Stimulated activated CD4-positive, alpha-beta T cell treated with anti-CD3 and anti-CD28 coated beads, Interleukin-1b, Interleukin-23, amount 100 ng/mL, for 24 hours (primary cell): ENCODE measurements at places on chromosomes 13 and 19.

GRCh38 chr19:49637821-49638738 is 1.9 kb downstream of the RRAS start:
- DNase-seq, result no peak

GRCh38 chr19:48741129-48741999 is 954 bp upstream of the RASIP1 start:
- DNase-seq, result no peak

GRCh38 chr13:78958006-78958405 is 299.1 kb upstream of the OBI1 start:
- no peak for DNase-seq

- no peak for DNase-seq
These were observed 295.9 kb downstream of the GPC6 start for GRCh38 chr13:93522501-93522900.

DNA sequence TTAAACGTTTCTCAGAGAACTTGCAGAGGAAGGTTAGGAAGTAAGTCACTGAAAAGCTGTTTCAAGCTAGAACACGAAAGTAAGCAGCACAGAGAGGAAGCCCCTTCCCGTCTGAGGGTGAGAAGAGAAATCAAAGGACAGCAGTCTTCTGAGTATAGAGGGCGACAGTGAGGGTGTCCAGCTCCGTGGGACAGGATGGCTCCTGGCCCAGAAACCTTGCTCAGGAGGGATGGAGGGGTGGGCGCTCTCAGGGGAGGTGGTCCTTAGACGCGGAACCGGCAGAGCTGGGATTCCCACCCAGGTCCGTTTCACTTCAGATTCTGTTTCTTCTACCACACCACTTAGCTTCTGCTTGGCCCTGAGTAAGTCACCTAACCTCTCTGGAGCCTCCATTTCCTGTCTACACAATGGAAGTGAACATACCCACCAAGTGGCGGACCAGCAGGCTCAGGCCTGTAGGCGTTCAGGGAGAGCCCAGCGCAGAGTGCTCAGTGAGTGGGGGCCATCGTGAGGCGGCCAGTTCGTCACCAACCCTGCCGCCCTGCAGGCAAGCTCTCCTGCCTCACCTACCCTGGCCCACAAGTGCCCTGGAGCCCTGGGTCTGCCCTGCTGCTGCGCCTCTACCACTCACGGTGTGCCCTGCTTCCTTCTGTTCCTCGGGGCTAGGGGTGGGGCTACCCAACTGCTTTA is 5.5 kb upstream of the RSPH6A start:
- no peak for DNase-seq

GRCh38 chr13:26459276-26460131 is 98.0 kb upstream of the WASF3 start:
- DNase-seq, result no peak

DNA sequence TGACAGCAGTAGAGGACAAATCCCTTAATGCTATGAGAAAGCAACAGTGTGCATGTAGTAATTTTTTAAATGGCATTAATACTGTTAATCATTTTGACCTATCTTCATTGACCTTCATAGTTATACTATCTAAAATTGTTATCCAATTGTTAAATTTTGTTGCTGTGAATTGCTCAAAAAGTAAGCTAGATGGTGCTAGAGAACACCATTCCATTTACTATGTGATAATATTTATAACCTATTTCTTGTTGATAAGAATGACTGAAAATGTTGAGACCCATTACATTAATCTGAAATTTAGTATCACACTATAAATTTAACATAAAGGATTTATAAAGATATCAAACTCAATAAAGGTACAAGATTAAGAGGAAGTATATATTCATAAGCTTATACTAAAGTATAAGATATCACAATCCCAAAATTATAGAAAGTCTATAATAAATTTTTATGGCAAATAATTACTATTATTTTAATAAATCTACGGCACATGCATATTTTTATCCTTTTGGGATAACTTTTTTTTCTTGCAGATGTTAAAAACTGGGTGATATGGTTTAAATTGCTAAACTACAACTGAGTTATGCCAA is 1573.3 kb downstream of the PCDH9 start:
- DNase-seq, result no peak

DNA sequence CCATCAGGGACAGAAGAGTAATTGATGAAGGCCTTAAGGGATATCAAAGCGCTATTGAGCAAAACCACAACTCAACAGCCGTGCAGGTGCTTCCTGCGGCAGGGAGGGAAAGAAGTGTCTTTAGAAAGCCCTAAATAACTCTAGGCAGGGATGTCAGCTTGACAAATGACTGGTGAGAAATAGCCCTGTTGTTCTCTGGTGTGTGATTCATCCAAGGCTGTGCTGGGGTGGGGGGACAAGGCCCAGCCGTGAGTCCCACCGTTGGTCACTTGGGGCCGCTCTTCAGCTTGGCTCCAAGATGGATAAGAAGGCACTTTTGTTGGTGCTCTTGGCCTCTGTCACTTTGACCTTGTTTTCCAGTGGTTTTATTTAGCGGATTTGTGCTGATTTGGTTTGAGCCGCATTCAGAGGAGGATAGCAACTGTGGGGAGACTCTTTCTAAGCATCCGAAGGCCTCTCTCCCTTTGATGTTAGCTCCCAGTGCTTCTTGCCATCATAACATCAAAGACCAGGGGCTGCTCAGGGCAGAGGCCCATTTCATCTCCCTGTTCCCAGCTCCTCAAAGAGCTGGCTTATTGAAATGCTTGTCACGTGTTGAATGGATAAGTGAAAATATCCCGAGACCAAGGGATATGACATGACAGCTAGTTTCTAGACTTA is 130.3 kb upstream of the SERP2 start:
- DNase-seq, result no peak

DNA sequence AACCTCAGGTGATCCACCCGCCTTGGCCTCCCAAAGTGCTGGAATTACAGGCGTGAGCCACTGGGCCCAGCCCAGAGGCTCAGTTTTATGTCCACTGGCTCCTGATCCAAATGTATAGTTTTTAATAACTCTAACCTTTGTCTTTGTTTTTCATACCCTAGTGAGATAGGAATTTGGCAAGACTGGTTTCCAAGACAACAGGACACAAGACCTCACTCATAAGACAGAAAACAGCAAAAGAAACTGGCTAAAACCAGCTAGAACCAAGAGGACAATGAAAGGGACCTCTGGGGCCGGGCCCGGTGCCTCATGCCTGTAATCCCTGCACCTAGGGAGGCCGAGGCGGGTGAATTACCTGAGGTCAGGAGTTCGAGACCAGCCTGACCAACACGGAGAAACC is 27.6 kb downstream of the CPT1C start:
- no peak for DNase-seq

- DNase-seq, result no peak
These were observed 95.8 kb downstream of the WASF3 start for GRCh38 chr13:26653310-26653709.

DNA sequence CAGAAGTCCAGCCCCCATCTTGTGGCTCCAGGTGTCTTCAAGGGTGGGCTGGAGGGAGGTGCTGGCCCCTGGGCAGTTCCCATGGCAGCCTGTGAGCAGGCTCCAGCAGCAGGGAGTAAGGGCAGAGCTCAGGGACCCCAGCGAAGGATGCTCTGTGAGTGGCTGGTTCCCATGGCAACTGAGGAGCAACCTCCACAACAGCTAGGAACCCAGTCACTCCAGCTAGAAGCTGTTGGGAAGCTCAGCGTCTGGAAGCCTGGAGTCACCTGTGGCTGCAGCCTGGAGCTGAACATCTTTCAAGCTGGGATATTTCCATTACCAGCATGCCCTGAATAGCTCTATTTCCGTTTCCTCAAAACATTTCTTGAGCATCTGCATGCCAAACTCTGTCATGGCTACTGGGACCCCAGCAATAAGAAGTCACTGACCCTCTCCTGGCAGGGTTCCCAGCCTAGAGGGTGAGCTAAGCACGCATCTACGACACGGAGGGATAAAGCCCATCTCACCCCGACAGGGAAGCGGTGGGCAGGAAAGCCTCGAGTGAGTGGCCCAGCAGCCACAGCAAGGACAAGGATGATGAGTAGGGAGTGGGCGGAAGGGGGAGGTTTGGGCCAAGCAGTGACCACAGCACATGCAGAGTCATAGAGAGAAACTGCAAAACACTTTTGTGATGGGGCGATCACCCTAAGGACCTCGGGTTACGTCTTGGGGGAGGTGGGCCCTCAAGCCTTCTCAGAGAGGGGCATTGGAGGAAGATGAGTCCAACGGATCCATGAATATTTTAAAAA is 52.6 kb downstream of the ALOX5AP start:
- DNase-seq, result no peak

GRCh38 chr13:113086991-113087922 is 18.3 kb upstream of the F7 start:
- no peak for DNase-seq

GRCh38 chr13:98293570-98294142 is 116.6 kb upstream of the RNF113B start:
- DNase-seq, result no peak

DNA sequence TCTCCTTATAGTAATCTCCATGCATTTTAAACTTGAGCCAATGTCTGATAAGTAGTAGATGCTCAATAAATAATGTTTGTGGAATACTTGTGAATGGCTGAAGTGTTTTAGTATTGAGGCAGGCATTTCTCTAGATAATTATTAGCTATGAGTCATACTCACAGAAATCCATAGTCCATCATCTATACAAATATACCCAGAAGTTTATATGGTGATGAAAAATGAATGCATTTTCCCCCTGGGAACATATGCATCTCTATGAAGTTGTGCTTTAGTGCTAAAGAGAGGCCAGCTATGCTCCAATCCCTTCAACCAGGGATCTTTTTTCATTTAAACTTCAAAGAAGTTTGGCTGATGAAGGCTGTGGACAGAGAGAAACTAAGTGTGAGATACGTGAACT is 17.2 kb downstream of the MBNL2 start:
- DNase-seq, result no peak

DNA sequence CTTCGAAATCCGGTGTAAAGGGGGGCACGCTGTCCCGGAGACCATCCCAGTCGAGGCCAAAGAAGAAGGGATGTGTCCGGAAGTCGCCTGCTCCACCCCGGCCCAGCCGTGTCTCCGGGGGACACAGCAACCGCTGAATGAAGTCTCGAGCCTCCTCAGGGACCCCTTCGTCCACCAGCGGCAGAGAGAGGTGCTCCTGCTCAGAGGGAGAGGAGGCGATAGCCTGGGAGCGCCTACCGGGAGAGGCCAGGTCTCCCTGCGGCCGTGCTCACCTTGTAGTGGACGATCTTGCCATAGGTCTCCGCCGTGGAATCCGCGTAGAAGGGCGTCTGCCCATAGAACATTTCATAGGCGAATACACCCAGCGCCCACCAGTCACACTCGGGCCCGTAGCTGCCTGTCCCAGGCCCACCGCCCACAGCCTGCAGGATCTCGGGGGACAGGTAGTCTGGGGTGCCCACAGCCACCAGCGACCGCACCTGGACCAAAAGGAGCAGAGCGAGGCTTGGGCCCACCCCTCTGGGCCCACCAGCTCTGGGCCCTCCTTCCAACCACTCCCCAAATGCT is 4.8 kb downstream of the DMPK start:
- DNase-seq, result no peak

- no peak for DNase-seq
These were observed 32.2 kb downstream of the RCBTB2 start for GRCh38 chr13:48500652-48501197.

DNA sequence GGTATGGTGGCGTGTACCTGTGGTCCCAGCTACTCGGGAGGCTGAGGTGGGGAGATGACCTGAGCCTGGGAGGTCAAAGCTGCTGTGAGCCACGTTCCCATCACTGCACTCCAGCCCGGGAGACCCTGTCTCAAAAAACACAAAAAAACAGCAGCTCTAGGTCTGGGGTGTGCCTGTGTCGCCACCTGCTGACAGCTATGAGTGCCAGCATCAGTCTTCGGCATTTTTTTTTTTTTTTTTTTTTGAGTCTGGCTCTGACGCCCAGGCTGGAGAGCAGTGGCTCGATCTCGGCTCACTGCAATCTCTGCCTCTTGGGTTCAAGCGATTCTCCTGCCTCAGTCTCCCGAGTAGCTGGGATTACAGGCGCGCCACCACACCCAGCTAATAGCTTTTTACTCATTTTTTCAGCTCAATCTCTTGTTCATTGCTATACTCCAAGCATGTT is 10.1 kb downstream of the AP2S1 start:
- no peak for DNase-seq

- DNase-seq, result no peak
These were observed 1895.6 kb upstream of the PRR20A start for GRCh38 chr13:55245005-55245644.

DNA sequence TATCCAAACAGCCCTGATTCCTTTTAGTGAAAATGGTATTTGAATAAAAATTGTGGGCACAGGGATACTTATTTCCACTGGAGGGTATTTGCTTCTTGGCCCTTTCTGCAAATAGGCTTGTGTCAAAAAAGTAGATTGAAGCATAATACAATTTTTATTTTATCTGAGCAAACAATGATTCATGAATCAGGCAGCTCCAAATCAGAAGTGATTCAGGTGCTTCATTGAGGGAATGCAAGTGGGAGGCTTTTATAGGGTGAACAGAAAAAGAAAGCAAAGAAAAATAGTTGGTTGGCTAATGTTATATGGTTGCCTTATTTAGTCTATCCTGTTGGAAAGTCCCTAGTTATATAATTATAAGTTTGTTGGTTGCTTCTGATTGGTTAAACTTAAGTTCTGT is 117.9 kb downstream of the ITGBL1 start:
- no peak for DNase-seq

GRCh38 chr13:29359181-29359580 is 236.3 kb downstream of the SLC7A1 start:
- DNase-seq, result no peak

DNA sequence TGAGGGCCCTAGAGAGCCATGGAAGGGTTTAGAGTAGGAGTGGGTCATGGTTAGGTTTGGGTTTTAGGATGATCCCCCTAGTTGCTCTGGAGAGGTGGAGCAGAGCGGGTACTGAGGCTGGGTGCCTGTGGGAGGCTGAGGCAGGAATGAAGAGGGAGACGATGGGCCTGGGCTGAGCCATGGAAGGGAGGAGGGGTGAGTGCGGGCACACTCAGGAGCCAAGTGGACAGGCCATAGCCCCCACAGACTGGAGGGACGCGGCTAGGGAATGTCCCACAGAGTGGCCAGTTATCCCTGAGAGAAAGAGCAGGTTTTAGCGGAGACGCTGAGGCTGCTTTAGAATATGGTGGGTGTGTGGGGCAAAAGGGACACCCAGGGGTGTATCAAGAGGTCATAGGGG is 6.0 kb upstream of the CATSPERG start:
- no peak for DNase-seq

GRCh38 chr13:35630551-35631275 is 154.2 kb upstream of the MAB21L1 start:
- DNase-seq, result no peak

DNA sequence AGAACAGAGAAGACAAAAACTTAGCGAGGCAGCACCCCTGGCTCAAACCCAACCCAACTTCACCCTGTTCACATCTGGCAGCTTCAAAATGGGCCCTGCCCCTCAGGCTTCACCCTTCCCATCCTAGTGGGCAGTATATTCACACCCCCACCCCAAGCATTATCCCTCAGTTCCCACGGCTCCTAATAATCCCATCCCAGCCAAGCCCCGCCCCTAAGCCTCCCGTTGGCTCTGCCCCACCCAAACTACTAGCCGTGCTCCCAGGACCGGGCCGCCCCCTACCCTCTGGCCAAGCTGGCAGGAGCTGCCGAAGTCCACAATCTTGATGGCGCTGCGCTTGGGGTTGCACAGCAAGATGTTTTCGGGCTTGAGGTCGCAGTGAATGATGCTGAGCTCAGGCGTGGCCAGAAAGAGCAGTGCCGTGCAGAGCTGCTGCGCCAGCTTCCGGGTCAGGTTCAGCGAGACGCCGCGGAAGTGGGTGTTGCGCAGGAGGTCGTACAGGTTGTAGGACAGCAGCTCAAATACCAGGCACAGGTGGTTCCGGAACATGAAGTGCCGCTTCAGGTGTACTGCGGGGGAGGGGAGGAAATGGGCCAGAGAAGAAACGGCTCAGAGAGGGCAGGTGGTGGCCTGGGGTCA is 5.8 kb downstream of the DYRK1B start:
- no peak for DNase-seq

GRCh38 chr13:99339736-99340397 is 32.7 kb upstream of the GPR183 start:
- no peak for DNase-seq
